ENCODE measurements at places on chromosomes 13 and 19.

DNA sequence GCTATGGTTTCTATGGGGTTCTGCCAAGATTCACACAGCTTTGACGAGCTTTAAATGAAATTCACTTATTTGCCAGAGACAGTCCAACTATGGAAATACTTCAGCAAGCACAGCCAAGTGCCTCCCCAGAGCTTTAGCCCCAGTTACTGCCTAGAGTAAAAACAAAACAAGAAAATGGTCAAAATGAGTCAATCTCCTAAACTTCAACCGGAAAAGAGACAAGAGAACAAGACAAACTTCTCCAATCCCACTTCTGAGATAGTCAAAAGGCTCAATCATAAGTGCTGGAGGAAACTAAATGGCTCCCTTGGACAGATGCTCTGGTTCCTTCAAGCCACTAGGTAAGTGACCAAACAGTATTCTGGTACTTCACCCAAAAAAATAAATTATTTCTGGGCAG, 65.8 kb downstream of the KATNAL1 start:
- DNase-seq: no peak

DNA sequence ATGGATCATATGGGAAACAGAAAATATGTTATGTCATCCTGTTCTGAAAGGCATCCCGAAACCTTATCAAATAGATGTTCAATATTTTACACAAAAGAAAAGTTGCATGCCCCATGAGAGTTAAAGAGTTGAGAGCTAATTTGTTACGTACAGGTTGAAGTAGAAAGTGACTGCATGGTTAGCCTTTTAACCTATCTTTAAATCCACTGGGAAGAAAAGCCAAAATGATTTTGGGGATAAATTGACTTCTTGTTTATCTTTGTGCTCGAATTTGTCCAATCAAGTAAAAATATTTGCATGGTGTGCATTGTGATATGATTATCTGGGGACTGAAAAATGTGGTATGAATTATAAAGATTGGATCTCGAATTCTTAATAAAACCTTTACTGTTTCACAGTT, 230.1 kb downstream of the POSTN start:
- no peak for DNase-seq

DNA sequence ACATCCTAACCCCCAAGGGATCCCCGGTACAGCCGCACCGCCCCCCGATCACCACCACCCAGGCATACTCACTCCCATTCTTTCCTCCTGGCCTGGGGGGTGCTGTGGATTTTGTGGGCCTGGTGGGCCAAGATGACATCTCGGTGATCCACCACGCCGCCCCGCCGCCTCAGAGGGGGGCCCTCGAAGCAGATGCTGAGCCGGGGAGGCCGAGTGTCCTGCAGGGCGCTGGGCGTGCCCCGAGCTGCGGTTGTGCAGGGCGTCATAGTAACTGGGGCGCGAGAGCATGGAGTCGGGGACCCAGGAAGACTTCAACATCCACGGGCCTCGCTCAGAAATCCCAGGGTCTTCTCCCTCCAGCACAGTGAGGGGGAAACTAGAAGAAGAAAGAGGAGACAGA, 93.4 kb upstream of the CACNA1A start:
- no peak for DNase-seq

DNA sequence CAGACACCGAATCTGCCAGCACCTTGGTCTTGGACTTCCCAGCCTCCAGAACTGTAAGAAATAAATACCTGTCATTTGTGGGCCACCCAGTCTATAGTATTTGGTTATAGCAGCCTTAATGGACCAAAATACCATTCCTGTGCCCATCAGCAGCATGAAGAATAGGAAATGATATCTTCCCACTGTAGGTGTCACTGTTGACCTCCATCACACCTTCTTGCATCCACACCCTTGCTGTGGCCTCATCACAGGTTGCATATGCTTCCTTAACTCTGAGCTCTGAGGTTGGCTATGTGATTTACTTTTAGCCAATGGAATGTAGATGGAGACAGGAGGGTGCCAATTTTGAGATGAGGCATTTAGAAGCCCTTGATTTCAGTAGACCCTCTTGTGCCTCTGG, 242.0 kb upstream of the TSHZ3 start:
- no peak for DNase-seq

DNA sequence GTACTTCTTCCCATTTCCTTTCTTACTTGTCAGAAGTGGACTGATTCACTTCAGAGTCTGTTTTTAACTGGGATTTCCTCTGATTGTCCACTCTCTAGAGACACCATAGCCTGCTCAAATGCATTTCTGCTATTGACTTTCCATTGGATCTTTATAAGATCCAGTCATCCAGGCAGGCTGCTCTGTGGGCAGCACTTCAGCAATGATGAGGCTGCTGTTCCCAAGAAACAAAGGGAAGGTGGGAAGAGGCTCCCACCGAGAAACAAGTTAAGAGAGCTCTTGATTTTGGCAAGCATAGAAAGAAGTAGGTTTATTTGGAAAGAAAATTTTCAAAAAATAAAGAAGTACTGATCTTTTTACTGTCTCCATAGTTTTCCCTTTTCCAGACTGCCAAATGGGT, 125.8 kb upstream of the STARD13 start:
- no peak for DNase-seq

- DNase-seq: no peak
Measured at GRCh38 chr13:48199404-48199946, 33.5 kb upstream of the ITM2B start.

Measured in left cardiac atrium (tissue), 4 donors.